MM.1S (cell line): ENCODE measurements at places on chromosomes 13 and 19.

DNA sequence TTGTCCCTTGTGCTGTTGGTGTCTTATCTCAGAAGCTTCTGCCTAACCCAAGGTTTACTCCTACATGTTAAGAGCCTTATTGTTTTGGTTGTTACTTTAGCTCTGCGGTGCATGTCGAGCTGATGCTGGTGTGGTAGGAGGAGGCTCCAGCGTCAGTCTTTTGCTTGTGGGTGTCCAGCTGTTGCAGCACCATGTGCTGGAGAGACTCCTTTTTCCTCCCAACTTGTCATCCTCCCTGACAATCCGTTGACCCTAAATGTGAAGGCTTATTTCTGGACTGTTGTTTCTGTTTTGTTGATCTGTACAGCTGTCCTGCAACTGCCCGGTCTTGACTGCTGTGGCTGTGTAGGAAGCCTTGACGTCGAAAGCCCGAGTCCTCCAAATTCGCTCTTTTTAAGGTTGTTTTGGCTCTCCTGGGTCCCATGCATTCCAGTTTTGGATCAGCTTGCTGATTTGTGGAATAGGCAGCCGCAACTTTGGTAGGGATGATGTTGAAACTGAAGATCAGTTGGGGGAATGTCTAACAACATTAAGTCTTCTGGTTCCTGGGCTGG, 15.3 kb downstream of the NAXD start:
- H3K36me3 ChIP-seq, result no peaks in the 10 kb centered on the region
- no peak for DNase-seq
- no peak overlapping the region for H3K4me3 ChIP-seq
- no peak overlapping the region for H3K27ac ChIP-seq
- no peaks in the 10 kb centered on the region for H3K27me3 ChIP-seq

DNA sequence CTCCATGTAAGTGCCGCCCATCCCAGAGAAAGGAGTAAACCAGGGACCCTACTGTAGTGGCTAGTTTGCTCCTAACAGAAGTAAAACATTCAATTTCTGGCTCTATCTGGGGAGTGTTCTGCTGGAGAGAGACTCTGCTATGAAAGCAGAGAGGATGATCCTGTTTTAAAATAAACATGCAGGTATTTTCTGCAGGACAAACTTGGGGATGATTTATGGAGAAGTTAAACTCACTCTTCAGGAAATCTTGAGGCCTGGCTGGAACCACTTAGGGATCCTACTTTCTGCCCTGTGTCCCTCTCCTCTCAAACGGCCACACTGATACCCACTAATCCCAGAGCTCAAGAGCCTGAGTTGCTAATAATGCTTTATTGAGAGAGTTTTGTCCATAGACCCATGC, 281.1 kb downstream of the DNAJC15 start:
- no peak overlapping the region for H3K4me3 ChIP-seq
- H3K27me3 ChIP-seq, result no peaks in the 10 kb centered on the region
- H3K27ac ChIP-seq, result no peak overlapping the region
- no peaks in the 10 kb centered on the region for H3K4me1 ChIP-seq
- DNase-seq, result no peak

GRCh38 chr13:113167155-113167554, 8.7 kb downstream of the PROZ start:
- H3K27ac ChIP-seq, result no peak overlapping the region
- H3K4me1 ChIP-seq, result no peaks in the 10 kb centered on the region
- no peaks in the 10 kb centered on the region for H3K36me3 ChIP-seq
- H3K27me3 ChIP-seq, result peaks cover 11% of the 10 kb centered on the region
- no peak overlapping the region for H3K4me3 ChIP-seq

- H3K27me3 ChIP-seq, result no peaks in the 10 kb centered on the region
- no peak overlapping the region for H3K4me3 ChIP-seq
- DNase-seq, result no peak
- no peaks in the 10 kb centered on the region for H3K36me3 ChIP-seq
- H3K27ac ChIP-seq, result no peak overlapping the region
Measured at GRCh38 chr13:84649853-84650252, 767.6 kb upstream of the SLITRK1 start.

GRCh38 chr13:105665284-105665683, 870.2 kb downstream of the EFNB2 start:
- no peak for DNase-seq
- H3K36me3 ChIP-seq, result no peaks in the 10 kb centered on the region

GRCh38 chr13:66778461-66778860, 451.7 kb downstream of the PCDH9 start:
- DNase-seq, result no peak
- no peaks in the 10 kb centered on the region for H3K27me3 ChIP-seq
- no peaks in the 10 kb centered on the region for H3K36me3 ChIP-seq
- no peaks in the 10 kb centered on the region for H3K4me1 ChIP-seq
- H3K4me3 ChIP-seq, result no peak overlapping the region
